ENCODE measurements at places on chromosomes 2 and 18.

GRCh38 chr18:59266459-59266858 lies 6.8 kb downstream of the RAX start:
- DNase-seq: no peak

GRCh38 chr2:56382466-56382865 lies 198.7 kb downstream of the CCDC85A start:
- DNase-seq: no peak

GRCh38 chr2:67313536-67313935 lies 83.6 kb upstream of the ETAA1 start:
- no peak for DNase-seq

DNA sequence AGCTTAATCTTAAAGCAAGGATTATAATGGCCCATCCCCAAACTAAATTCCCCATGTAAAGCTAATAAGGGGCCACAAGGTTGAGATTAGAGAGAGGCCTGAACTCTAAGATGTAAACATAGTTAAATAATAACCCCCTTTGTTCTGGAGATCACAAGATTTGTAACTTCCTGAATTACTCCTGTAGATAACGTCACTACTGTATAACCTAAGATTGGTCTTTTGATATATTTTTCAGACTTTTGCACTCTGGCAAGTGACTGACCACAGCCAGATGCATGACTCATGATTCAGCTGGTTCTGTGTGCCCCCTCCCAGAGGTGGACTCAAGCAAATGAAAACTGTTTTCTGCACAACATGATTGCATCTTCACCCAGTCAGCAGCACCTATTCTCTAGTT lies 686.0 kb upstream of the DDX18 start:
- no peak for DNase-seq

- DNase-seq: no peak
These were observed 98.5 kb upstream of the RIOK3 start for GRCh38 chr18:23354625-23355024.

DNA sequence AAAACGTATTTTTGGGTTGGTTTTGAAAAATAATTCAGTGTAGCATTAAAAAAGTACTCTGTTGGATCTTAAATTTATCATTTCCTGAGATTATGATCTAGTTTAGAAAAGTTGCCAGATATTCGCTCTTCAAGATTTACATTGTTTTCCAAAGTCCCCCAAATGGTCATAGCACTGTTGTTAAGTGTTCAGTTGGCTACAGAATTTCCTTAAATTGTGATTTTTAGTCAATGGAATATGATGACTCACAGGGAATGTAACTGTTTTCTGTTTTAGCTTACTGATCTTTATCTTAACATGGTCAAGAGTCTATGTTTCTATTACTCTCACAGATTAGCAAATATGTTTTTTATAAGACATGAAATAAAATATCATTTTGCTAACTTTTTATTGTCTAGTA lies 23.2 kb downstream of the PLCL1 start:
- no peak for DNase-seq

DNA sequence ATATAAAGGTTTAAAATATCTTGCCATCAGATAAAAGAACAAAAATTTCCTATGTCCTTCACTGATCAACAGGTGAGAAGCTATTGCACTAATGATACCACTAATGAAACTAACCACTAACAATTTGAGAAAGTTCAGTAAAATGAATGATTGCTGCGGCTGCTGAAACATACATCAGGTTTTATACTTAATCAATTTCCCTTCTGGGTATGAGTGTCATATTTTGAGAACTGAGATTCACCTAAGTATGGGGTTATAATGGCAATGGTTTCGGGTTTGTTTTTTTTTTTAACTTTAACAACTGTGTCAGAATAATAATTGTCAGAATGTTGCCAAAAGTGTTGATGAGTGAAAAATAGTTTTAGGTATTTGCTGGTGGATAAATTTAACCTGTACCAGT lies 151.3 kb upstream of the SLC39A10 start:
- DNase-seq: no peak

GRCh38 chr2:231613663-231614558 lies 21.2 kb downstream of the TEX44 start:
- DNase-seq: peak; percentile 94

DNA sequence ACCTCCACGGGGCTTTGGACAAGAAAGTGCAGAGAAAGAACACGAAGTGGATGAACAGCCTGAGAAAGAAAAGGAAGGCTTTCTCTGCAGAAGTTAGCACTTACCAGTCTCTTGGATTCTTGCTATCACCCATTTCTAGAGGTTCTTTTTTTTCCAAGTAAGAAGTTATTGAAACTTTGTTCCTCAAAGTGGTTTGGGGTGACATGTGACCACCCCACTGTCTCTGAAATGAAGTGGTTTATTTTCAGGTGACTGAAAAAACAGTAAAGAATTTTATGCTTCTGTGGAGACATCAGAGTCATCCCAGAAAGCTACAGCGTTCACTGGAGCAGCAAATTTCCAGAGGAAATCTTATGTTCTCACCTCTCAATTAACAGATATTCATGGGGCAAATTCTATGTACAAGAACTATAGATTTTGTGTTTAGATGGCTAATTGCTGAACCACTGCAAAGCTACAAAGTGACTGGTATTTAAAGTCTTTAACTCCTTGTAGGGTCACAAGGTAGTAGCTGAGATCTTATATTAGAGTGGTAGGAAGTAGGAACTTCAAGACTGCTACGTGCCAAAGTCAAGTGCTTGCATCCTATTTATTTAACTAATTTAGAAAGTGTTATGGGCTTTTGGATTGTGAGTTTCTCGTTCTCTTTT lies 267.5 kb downstream of the TGIF1 start:
- DNase-seq: no peak

GRCh38 chr2:180449171-180449915 lies 442.2 kb upstream of the CWC22 start:
- no peak for DNase-seq

GRCh38 chr2:222203041-222203440 lies 95.8 kb downstream of the PAX3 start:
- no peak for DNase-seq

DNA sequence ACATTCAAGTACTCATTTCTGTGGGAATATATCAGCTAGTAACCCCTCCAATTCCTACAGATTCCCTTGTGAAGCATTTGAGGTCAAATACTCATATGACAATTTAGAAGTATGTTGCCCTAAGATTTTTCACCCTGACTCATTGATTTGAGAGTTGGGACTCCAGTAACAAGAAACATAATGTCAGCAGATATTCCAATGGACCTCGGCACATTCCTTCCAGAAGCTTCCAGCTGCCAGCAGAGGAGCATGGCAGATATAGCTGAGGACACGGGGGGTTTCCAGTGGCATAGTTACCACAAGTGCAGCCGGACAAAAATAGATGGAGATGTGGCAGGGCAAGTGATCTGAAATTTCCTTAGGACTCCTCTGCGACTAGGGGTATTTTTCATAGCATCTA lies 101.9 kb upstream of the ARHGAP28 start:
- no peak for DNase-seq

- DNase-seq: no peak
These were observed 23.7 kb upstream of the DSG1 start for GRCh38 chr18:31294199-31294747.
